Fibroblast of the aortic adventitia (primary cell): ENCODE measurements at places on chromosomes 5 and 9.

- DNase-seq, result peak; percentile 95
These were observed 155.6 kb downstream of the ARHGAP26 start for GRCh38 chr5:142925795-142926194.

- DNase-seq, result no peak
These were observed 40.4 kb downstream of the LMBRD2 start for GRCh38 chr5:36111238-36111637.

DNA sequence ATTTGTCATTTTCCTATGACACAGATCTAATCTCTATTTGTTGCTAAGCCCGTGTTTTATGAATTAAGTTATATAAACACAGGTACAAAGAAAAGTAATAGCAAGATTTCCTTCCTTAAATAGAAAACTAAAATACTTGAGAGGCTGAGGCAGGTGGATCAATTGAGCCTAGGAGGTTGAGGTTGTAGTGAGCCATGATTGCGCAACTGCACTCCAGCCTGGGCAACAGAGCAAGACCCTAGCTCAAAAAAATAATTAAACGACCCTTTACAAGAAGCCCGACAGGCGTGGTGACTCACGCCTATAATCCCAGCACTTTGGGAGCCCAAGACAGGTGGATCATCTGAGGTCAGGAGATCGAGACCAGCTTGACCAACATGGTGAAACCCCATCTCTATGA, 36.8 kb downstream of the FAM169A start:
- no peak for DNase-seq

DNA sequence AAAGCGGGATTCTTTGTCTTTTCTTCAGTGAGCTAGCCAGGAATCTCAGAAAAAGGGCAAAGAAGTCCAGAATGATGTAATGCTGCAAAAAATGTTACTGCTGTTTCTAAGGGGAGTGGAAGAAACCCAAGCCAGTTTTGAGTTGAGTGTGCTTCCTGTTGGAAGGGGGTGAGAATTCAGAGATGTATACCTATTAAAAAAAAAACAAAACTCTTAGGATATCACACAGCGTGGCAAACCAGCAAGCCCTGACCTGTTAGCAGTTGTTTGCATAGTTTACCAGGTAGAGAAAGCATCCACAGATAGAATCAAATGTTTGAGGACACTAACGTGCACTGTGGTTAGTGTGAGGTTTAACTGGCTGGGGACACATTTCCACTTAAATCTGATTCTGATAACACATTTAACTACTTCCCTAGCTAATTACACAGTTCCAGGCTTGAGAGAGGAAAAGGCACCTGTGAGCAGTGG, 11.4 kb downstream of the BASP1 start:
- peak; percentile 78 for DNase-seq

DNA sequence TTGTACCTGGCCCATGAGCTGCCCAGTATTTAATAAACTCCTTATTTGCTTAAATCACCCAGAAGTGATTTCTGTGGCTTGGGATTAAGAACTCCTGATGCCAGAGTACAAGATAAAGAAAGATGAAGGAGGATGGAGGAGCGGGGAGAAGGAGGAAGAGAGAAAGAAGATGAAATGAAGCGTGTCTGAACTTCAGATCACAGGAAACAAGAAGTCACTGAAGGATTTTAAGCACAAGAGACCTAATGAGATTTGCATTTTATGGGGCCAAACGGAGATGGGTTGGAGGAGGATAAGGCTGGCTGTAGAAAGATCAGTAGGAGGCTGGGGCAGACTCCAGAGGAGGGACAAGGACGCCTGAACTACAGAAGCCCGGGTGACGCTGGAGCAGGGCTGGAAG, 3.1 kb downstream of the EIF4E1B start:
- no peak for DNase-seq

DNA sequence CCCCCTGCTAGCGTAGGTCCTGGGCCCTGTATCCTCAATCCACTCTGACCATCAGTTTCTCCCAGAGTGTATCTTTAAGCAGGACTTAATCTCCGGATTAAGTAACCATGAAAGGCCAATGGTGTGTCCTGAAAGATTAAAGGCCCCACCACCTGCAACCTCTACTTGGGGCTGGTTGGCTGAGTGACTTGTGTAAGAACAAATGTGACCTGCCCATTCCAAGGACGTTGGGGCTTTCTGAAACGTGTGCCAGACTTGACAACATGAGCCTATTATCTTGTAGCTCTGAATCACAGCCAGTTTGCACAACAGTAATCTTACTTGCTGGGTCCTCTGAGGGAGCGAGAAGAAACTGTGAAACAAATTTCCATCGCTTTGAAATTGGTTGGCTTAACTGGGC, 3.1 kb upstream of the PRELID2 start:
- no peak for DNase-seq

GRCh38 chr5:44714871-44715561, 93.7 kb upstream of the MRPS30 start:
- DNase-seq, result peak; percentile 20

DNA sequence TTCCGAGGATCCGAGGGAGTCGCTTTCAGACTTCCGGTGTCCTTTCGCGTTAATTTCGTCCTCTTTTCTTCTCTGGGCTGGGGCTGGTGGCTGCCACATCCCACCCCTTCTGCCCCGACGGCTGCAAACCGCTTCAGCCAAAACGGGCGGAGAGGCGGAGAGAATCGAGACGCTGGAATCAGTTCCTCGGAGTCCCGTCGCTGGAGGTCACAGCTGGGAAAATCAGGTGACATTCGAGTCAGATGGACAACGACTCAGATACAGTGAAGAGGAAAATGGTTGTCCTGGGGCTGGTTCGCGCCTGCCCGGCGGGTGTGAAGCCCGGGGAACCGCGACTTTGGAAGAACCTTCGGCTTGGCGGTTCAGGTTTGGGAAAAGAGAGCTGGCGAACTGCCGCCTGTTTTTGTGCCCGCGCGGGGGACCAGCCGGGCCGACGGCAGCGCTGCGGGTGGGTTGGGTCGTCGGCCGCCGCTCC, 8.9 kb upstream of the NKX2-5 start:
- no peak for DNase-seq

- DNase-seq, result no peak
These were observed 40.4 kb upstream of the UNC5A start for GRCh38 chr5:176769911-176770310.

DNA sequence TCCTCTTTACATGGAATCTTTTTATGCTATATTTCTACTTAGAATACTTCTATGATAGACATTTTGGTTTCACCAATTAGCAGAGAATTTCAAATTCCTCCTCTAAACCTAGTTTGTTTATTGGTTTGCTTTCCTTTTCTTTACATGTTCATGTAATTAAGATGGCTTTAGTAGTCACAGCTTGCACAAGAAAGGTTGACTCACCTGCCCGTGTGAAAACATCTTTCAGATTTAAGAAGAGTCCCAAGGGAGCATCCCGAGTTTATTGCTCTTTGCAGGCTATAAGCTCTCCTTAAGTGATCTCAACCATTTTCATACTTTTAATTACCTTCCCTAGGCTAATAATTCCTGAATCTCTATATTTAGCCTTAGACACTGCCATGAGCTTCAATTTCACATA, 28.9 kb downstream of the TYRP1 start:
- DNase-seq, result peak; percentile 53

DNA sequence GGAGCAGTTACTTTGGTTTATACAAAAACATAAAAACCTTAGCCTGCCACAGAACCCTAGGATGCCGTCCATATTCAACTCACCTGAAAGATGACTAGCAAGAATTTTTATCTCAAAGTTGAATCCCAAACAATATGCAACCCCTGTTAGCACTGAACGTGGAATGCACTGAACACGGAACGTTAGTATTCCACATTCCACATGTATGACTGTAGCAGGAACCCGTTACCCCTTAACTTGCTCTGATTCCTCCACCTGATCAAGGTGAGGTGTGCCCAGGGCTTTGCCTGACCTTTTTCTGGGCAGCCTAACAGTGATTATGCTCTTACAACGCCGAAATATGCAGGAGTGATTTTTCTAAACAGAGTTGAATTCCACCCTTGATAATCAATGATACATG, 43.7 kb downstream of the AK8 start:
- DNase-seq, result no peak

DNA sequence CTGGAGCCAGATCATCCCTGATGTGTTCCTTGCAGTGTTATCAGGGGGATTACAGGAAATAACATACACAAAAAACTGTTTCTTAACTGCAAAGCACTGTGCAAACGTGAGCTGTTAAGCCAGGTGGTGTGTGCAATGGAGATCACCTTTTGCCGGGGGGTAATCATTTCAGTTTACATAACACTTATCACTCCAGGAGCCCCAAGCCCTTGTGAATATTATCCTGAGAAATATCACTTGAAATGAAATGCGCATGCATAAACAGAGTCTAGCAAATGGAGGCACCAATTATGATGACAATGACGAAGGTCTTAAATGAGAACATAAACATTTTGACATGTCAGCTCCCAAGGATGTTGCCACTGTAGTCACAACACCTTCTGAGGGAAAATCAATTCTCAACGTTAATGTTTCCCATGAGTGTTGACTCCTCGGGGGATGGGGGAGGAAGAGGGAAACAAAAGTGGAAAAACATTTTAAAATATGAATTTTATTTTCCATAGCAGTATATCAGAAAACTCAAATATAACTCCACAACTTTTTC, 54.5 kb upstream of the RAD23B start:
- DNase-seq, result no peak

DNA sequence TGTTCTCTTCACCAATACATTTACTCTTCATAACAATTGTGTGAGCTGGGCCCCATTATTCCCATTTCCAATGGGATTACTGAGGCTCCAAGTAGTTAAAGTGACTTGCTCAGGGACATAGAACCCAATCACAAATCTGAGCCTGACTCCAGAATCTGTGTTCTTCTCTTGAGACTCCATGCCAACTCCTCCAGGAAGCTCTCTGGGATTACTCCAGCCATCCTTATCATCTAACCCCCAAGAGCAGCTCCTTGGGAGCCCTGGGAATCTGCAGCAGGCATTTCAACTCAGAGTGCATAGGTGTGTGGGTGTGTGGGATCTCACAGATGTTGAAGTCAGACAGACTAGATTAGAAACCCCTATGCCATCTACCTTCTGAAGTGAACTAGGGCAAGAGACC, 131.4 kb upstream of the BOD1 start:
- no peak for DNase-seq

- no peak for DNase-seq
These were observed 144.5 kb upstream of the GDNF start for GRCh38 chr5:37984300-37984699.

DNA sequence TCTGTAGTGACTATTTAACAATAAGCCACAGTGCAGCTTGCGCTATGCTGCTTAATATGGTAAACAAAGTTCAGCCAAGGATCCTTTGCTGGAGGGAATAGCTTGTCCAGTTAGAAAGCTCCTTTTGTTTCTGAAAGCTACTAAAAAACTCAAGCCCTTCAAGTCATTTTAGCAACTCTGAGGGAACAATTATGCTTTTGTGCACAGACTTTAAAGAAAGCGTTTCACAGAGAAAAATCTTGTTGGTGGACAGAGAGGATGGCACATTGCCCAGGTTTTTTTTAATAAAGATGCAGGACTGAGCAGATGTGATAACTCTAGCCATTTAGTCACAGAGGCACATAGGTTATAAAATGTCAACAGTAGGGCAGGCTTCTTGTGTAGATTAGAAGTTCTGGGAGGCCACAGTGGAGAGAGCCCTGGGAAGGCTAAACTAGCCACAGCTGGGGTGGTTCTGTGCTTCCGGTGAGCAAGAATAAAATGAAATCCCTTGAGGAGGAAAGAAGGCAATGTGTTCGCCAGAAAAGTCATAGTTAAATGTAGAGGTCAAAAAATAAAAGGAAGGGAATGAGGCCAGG, 63.4 kb downstream of the ALDH7A1 start:
- DNase-seq, result peak; percentile 53
